Endodermal cell (in vitro differentiated cells): ENCODE measurements at places on chromosomes 1 and 21.

DNA sequence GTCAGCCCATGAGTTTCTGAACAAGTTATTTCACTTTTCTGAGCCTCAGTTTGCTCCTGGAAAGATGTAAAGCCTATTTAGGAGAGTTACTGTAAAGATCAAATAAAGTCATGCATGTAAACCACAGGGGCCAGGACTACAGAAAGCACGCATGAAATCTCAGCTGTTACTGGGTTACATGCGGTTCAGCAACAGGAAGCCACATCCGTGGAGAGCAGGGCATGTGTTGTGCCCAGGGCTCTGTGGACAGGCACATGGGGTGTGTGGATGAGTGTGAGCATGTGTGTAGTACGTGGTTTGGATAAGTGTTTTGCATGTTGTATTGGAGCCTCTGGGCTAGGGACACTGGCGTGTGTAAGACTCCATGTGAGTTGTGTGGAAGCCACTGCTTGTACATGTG is 2.2 kb upstream of the EPHA2 start:
- DNase-seq = no peak

- DNase-seq = peak; percentile 85
Measured at GRCh38 chr1:204920511-204920910, 49.8 kb downstream of the NFASC start.

DNA sequence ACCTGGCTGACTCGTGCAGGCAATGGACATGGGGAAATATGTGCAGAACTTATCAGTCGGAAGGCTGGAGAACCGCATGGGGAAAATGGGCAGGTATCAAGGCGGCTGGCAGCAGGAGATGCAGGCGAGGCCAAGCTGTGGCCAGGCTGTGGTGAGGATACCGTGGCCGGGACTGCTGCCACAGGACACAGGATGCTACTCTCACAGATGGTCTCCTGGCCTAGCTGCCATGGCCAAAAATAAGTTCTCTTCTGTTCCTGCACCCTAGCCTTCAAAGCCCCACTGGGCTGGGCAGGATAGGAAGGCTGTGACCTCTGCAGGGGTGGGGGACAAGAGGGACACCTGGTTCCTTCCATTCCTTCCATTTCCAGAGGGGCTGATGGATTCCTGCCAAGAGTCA is 26.4 kb downstream of the TEX35 start:
- DNase-seq = no peak

DNA sequence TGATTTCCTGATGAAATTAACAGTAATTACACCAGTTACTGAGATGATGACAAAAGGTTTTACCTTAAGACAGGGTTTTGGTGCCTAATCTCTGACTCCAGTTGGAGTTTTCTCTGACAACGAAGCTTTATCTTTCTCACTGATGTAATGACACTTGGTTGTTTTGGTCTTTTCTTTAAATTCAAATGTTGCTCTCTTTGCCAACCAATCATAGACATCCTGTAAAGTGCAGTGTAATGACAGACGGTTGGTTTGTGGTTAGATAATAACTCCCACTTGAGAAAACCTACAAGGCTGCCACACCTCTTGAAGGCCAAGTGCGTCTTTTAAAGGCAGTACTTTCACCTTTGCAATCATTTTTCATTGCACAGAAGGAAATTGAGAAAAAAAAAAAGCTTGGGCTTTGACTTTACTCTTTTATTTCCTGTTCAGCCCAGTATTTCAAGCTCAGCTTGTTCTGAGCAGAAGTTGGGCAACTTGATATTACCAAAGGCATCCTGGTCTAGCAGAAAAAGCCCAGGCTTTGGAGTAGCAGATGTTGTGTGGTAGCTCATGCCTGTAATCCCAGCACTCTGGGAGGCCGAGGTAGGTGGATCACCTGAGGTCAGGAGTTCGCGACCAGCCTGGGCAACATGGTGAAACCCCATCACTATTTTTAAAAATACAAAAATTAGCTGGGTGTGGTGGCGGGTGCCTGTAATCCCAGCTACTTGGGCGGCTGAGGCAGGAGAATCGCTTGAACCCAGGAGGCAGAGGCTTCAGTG is 14.9 kb downstream of the PDIK1L start:
- DNase-seq = no peak

GRCh38 chr21:33314111-33314510 is 10.7 kb upstream of the IFNAR1 start:
- DNase-seq = no peak

GRCh38 chr1:35706846-35707600 is 11.7 kb downstream of the C1orf216 start:
- DNase-seq = peak; percentile 83

DNA sequence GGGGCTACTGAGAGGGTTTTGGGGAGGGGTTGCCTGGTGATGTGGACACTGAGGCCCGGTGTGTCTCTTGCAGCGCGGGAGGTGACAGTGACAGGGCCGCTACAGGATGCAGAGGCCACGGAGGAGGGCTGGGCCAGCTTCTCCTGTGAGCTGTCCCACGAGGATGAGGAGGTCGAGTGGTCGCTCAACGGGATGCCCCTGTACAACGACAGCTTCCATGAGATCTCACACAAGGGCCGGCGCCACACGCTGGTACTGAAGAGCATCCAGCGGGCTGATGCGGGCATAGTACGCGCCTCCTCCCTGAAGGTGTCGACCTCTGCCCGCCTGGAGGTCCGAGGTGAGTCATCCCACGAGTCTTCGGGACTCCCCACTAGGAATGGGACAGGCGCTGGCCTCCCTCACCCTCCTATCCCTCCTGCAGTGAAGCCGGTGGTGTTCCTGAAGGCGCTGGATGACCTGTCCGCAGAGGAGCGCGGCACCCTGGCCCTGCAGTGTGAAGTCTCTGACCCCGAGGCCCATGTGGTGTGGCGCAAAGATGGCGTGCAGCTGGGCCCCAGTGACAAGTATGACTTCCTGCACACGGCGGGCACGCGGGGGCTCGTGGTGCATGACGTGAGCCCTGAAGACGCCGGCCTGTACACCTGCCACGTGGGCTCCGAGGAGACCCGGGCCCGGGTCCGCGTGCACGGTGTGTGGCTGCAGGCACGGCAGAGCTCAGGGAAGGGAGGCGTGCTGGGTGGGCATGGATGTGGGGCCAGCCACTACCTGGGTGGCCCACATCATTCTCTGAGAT is 72.5 kb downstream of the OBSCN start:
- peak; percentile 32 for DNase-seq

DNA sequence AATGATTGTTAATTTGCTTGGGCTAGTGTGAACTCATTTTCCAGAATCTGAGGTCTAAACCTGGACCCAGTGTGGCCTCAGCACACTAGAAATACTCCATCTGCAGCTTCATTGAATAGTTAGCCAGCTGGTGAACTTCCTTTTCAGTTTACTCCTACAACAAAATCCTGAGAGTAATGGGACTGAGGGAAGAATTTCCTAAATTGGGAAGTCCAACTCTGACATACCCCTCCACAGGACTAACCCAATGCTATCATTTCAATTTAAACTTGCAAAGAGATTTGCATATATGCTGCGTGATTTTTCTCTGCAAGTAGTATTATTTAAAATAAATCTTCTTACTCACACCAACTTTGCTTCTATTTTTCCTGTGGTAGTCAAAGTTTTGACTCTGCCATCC is 27.8 kb upstream of the PIGC start:
- no peak for DNase-seq

GRCh38 chr1:159204161-159205141 is at the start of gene ACKR1:
TSS of gene ACKR1 (plus strand) at chr1:159204875. CDS start at chr1:159204960, 85 bp downstream.
- DNase-seq = no peak

GRCh38 chr1:156975084-156975483 is 54.7 kb downstream of the LRRC71 start:
- DNase-seq = no peak

- DNase-seq = no peak
Measured at GRCh38 chr1:56856186-56856585, 1.6 kb downstream of the C8A start.

- DNase-seq = no peak
Measured at GRCh38 chr1:43612406-43612805, 37.5 kb upstream of the KDM4A start.

- no peak for DNase-seq
Measured at GRCh38 chr21:17139696-17140095, 373.1 kb upstream of the CXADR start.

DNA sequence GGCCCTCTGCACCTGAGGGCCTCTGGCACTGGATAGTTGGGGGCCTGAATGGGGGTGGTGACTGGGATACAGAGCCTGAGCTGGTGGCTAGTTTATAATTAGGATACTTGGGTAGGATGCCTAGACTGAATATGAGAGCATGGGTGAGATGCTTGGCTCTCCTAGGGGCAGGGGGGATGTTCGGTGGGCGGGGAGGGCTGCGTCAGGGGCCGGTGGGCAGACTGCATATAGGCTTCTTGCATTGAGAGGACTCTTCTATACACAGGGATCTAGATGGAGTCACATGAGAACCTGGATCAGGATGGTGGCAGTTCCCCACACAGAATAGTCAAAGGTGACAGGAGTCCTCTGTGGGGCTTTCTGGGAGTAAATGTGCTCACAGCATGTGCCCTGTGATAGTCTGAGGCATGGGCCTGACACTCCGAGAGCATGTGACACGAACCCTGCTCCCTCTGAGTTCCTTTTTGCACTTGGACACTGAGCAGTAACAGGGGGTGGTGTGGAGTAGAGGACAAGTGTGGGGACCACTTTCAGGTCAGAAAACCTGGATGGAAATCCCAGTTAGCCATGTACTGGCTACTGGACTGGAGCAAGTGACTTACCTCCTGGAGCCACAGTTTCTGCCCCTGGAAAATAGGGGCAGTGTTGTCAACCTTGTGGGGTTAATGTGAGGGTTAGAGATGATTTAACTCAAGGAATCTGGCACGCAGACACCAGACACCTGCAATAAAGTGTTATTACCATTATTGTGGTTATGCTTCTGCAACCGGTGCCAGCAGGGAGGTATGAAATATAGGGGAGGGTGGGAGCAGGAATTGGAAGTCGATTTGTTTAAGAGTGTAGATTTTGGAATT is 2.2 kb downstream of the MAP7D1 start:
- no peak for DNase-seq

- DNase-seq = no peak
Measured at GRCh38 chr1:70017770-70018169, 187.6 kb downstream of the LRRC40 start.

DNA sequence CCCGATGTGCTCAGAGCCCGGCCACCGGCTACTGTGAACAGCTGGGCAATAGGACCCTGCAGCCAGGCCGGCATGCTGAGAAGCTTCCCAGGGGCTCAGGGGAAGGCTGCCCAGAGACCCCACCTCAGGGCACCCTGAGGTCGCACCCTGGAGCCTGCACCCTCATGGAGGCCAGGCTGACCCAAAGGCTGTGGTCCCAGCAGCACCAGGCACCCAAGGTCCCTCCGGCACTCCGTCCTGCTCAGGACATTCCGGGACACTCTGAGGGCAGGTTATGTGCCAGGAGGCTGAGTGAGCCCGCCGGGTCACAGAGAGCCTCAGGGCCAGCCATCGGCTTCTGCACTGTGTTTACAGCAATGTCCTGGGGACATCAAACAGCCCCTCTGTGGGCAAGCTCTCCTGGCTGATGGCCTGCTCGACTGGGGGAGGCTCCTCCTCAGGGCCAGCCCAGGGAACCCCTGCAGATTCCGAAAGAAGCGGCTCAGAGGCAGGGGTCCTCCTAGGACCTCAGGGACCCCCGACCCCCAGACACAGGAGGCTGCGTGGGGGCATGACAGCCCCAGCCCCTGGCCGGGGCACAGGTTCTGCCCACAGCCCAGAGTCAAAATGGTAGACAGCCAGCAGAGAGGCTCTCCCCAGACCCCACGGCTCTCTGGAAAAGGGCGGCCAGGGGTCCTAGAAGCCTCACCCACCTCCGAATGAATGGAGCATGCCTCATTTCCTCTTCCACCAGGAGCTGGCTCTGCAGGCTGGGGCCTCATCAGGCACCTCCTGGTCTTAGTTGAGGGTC is 8.2 kb downstream of the SLC19A1 start:
- peak; percentile 42 for DNase-seq

- DNase-seq = no peak
Measured at GRCh38 chr1:228697207-228698016, 37.9 kb upstream of the RHOU start.

DNA sequence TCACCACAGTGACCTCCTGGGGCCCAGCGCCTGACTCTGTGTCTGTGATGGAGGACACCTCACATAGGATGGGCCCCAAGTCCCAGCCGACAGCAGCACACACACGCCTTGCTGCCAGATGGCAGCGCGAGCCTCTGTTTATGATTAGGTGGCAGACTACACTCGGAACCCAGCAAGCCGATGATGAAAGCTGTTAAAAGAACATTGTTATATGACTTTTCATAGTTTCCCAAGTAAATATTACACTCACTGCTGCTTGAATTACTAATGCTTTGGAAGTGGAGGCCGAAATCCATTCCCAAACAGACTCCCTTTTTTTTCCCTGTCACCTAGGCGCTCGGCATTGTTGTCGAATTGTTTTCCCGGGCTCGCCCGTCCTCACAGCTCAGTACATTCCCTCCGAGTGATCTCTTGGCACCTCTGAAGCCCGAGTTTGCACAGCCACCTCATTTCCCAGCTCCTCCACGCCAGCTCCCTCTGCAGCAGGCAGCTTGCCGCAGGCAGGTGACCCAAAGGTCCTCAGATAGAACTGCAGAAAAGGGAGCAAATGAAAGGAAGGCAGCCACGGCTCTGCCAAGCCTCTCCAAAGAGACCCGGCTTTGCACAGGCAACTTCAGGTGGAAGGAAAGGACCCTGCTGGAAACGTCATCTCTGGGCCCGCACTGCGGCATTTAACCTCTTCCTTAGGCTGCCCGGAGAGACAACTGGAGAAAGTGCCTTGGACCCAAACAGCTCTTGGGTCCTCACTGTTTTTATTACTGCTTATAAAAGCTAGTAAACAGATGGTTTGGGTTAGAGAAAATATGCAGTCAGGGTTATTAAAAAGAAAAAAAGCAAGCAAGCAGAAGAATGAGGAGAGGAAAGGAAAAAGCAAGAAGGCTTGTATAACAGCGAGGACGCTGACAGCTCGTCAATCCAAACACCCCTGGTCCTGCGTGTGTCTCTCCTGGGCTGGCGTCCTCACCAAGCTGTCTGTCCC is 72.2 kb upstream of the SLC25A33 start:
- DNase-seq = no peak

GRCh38 chr1:216936779-216937178 is 213.6 kb upstream of the ESRRG start:
- peak; percentile 61 for DNase-seq

DNA sequence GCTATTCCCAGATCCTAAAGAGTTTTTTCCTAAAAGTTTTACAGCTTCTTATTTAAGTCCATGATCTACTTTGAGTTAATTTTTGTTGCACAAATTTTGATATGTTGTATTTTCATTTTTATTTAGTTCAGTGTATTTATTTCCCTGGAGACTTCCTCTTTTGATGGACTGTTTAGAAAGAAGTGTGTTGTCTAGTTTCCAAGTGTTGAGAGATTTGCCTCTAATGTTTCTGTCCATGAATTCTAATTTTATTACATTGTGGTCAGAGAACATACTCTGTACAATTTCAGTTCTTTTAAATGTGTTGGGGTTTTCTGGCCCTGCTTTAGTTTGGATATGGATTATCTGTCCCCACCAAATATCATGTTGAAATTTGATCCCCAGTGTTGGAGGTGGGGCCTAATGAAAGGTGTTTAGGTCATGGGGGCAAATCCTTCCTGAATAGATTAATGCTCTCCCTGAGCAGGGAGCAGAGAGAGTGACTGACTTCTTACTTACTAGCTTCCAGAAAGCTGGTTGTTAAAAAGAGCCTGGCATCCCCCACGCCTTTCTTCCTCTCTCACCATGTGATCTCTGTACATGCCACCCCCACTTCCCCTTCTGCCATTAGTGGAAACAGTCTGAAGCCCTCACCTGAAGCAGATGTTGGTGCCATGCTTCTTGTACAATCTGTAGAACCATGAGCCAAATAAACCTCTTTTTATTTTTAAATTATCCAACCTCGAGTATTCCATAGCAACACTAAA is 4.6 kb downstream of the CHD1L start:
- DNase-seq = no peak

- DNase-seq = peak; percentile 18
Measured at GRCh38 chr1:33375316-33375715, 54.4 kb upstream of the A3GALT2 start.

- DNase-seq = no peak
Measured at GRCh38 chr1:97826820-97827219, 94.0 kb downstream of the DPYD start.
